ENCODE measurements at places on chromosomes 4 and X.

DNA sequence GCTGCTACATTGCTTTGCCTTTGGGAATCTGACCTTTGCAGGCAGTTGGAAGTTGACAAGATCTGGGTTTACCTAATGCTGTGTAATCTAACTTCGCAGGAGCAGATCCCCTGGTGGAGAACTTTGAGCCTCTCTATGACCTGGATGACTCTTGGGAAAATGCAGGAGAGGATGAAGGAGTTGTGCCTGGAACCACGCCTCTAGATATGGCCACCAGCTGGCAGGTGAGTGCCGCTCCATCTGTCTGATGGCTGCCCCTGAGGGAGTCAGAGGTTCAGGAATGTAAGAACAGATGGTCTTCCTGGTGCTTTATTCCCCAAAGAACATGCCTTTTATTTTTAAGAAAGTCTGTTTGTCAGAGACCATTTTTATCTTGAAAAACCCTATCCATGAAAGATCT is 109.3 kb downstream of the NFKB1 start:
- no peak for DNase-seq

DNA sequence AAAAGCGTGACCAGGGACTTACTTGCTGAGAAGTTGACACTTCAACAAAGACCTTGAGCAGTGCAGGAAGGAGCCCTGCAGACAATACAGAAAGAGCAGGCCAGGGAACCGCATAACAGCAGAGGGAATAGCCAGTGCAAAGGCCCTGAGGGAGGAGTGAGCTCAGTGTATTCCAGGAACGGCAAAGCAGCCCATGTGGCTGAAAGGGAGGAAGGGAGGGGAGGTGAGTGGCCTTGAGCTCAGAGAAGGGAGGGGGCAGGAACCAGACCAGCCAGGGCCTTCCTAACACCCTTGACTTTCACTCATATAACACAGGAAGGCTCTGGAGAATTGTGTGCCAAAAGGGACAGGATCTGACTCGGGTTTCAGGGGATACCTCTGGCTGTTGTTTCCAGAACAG is 112.2 kb downstream of the BCOR start:
- DNase-seq = no peak

GRCh38 chr4:99945718-99946355 is 581 bp downstream of the DNAJB14 start:
- no peak for DNase-seq

DNA sequence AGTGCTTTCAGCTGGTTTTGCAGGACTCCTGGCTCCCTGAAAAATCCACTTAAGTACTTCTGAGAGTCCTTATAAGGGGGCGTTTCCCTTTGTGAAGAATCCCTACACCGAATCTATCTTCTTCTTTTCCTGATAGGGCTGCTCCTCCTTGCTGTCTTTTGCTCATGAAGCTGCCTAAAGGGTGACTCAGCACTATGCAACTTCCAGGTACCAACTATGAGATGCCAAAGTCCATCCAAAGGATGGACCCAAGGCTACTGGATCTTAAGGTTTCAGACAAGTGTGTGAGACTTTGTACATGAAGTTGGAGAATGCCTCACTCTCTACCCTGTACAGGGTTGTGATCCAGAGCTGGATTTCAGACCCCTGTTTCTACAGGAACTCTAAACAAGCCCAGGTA is 485.0 kb upstream of the FAT1 start:
- no peak for DNase-seq

DNA sequence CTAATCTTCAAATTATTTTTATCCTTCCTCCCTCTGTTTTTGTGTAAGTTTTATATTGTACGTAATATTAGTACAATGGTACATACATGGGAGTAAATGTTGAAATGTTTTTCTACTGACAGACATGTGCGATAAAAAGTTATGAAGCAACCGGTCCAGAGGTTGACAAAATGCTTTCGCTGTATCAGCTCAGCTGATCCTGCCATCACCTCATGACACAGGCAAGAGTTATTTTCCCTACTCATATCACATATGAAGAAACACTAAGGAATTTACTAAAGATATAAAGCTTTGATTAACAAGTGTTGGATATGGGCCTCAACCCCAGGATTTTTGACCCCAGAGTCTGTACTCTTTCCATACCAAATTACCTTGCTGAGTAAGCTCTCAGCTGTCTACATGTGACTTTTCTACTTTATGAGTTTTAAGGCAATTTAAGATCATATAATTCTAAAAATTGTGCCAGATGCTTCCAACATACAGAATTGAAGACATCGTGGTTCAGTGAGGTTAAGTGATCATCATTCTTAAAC is 50.0 kb downstream of the CLCN5 start:
- DNase-seq = no peak

DNA sequence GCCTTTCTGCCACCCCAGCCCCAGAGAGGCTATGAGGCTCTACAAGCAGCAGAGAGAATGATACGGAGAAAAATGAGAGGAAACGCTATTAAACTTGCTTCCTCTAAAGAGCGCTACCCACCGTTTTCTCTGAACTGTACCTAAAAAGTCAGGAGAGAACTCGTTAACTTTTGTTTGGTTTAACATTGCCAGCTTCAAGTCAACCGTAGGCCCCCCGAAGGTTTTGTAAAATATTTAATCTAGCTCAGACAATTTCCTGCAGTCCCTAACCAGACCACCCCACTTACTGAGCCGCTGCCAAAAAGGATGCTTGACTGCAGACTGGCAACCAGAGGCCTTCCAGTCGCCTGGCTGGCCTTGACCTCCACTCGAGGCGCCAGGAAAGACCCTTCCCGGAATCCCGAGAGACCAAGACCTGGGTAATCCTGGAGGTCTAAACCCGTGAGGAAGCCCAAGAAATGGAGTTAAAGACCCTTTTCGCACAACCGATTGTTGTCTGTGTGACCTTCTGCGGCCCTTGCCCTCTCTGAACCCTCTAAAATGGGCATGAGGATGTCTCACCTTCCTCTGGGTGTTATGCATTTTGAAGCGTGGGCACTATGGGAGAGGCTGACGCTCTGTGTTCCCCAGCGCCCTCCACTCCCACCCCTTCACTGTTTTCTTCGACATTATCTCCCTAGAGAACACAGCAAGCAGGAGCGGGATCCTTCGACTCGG is 86.3 kb downstream of the BCOR start:
- DNase-seq = no peak

DNA sequence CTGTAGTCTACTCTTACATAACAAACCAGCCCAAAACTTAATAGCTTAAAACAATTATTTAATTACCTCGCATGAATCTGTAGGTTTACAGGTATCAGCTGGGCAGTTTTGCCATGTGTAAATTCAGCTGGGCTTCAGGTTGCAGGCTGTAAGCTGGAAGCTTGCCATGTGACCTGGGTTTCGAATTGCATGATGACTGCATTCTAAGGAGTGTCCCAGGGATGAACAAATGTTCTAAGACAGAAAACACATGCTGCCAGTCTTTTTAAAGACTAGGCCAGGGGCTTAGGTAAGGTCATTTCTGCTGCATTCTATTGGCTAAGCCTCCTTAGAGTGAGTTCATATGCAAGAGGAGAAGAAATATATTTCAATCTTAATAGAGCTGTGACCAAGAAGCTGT is 44.8 kb downstream of the GRIA2 start:
- DNase-seq = no peak

- no peak for DNase-seq
Measured at GRCh38 chr4:154354883-154355282, 136.7 kb downstream of the DCHS2 start.

- no peak for DNase-seq
Measured at GRCh38 chr4:28462766-28463700, 1602.4 kb downstream of the STIM2 start.

DNA sequence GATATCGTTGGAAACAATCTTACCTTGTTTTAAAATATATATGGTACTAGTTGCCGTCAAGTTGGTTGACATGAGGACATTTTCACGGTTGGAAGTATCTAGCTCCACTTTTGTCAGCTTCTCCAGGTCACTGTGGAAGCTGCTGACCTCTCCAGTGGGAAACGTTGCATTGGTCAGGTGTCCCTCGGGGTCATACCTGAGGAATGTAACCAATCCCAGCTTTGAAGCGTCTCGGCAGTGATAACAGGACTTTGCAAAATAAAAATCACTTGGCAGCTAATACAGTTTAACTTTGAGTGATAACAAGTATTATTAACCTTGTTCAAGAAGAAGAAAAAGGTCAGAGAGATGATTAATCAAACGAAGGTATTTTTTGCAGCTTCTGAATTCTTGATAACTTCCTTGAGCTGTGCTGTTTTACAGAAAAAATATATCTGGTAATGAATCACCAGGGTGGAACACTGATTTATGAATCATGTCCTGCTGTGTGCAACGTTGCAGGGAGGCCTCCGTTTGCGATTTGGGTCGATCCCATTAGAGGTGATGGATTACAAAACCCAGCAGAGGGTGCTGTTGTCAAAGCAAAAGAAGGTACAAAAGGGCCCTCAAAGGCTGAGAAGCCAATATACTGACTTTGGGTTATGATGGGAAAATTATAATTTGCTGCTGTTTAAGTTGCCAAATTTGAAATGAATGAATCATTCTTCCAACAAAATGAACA is 60.1 kb downstream of the SH2D1A start:
- DNase-seq = peak; percentile 38

GRCh38 chrX:80317646-80318045 is 102.6 kb upstream of the TENT5D start:
- DNase-seq = no peak

- no peak for DNase-seq
Measured at GRCh38 chrX:134294548-134294947, 57.6 kb downstream of the CCDC160 start.

- DNase-seq = no peak
Measured at GRCh38 chr4:168880811-168881595, 129.1 kb downstream of the CBR4 start.

- no peak for DNase-seq
Measured at GRCh38 chr4:2074588-2074987, 15.5 kb downstream of the NAT8L start.

GRCh38 chr4:88489100-88489761 is 32.3 kb downstream of the HERC5 start:
- no peak for DNase-seq

DNA sequence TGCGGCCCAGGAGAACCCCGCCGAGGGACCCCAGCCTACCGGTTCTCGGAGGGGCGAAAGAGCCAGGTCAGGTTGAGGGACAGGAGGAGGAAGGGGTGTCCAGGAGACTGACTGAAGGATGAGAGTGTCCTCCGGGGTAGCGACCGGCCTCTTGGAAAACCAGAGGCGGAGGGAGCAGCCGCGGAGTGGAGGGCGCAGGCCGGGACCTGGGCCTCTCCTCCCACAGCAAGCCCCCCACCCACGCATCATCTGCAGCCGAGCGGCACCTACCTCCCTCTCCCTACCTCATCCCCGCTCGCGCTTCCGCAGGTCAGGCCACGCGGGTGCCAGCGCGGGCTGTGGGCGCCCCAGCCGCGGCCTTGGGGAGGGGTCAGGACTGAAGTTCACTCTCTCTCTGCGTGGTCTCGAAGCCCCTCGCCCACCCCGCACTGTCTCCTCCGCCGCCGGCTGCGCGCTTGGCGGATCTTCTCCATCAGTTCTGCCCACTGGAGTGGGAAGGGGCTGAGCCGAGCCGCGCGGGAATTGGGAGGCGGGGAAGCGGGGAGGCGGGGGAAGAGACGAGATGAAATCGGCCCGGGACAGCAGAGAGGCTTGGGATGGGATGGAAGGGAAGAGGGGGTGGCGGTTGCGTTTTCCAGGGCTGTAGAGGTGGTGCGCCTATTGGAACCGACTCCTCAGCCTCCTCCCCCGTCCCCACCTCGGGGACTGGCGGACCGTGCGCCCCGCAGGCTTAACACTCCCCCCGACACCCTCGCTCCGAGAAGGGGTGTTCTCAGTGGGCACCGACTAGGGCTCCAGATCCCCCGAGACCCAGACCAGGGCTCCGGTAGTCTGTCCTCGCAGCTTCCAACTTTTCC is 1.8 kb downstream of the NLGN4X start:
- no peak for DNase-seq

DNA sequence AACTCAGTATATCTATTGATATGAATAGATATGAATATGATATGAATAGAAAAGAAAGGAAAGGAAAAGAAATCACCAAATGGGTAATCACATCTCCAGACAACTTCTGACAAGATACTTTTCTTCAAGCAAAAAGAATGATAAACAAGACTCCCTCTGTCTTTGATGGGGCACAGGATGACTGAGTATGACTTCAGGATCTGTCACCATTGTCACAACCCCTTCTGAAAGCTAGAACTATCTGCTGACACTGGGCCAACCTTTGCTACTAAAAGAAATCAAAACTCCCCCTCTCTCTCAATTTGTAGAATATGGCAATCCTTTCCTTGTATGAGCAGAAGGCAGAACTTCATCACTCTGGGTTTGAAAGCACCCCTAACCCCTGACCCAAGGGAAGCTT is 267.2 kb upstream of the RASGEF1B start:
- DNase-seq = no peak

DNA sequence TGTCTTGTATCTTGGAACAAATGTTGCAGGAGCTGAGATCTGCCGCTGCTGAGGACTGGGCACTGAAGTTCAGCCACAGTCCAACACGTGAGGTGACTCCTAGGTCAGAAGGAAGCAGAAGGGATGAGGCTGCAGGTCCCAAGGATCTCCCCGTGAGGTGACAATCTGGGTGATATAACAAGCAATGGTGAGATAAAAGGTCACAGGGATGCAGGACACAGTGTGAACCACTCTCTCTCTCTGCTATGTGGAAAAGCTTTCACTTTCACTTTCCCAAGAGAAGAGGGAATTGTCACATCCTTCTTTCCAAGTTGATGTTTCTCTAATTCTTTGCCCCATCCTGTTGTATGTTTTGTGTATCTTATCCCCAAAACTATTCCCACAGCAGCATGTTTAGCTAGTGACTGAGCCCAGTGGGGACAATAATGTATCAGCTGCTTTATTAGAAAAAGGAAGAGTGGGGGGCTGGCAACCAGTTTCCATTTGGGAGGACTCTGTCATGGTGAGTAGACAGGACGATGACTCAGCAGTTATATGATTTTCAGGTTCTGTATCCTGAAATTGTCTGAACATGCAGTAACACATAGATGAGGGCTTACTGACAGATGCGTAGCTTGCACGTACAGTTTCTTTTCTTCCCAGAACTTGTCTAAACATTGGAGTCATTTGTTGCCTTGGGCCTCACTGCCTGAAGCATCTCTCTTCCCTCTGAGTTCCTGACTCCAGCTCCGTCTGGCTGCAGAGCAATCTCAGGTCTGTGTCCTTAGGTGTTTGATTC is 1415.8 kb upstream of the TENM3 start:
- DNase-seq = no peak

GRCh38 chrX:63737131-63737921 is 47.7 kb downstream of the ARHGEF9 start:
- DNase-seq = no peak

GRCh38 chr4:189355590-189355989 is 585.1 kb upstream of the FRG1 start:
- DNase-seq = no peak

DNA sequence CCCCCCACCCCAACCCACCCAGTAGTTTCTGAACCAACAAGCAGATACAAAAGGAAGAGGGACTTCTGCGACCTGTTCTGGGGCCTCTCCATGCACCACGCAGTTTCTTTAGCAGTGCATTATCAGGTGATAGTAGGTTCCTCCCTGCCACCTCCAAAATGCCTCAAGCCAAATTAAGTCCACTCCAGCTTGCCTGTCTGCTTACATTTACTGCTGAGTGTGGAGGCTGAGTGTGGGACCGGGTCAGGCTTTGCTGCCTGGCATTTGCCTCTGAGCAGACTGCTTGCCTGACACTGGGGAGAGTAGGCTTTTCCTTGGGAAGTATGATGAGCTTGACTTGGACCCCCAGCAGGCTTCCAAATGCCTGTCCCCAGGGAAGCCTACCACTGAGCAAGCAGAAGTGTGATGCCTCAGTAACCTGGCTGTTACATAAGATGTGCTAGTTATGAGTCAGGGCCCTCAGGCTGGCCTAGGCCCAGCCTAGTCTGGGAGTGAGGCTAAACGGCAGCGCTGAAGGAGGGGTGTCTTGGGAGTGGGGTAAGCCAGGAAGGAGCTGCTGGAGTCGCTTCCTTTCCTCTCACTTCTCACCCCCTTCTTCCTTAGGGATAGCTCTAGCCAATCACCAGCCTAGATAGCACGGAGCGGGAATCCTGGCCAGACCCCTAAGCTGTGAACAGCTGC is 9.0 kb downstream of the TSC22D3 start:
- DNase-seq = no peak

All from 8988T (cell line).